ENCODE measurements at places on chromosomes 5 and 9.

DNA sequence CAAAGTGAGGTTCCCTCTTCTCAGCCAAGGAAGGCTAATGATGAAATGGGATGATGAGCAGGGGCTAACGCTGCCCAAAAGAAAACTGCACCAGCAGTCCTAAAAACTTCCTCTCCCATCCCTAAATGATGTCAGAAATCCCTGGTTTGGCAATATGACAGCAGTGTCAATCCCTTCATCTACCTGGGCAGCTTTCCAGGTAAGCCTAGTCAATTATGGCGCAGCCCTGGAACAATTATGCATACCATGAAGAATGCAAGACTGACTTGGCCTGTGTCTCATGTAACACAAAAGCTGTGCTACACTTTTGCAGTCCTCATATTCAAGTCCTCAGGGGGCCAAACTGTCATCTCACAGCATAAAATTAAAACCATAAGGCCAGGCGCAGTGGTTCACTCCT is 7.0 kb downstream of the DMGDH start:
- DNase-seq: peak; percentile 18

- no peak for DNase-seq
These were observed 277.2 kb downstream of the SPOCK1 start for GRCh38 chr5:137221943-137222342.

- DNase-seq: peak; percentile 72
These were observed 12.3 kb downstream of the ARSB start for GRCh38 chr5:78972654-78973428.

GRCh38 chr5:158979749-158980521 is 119.8 kb downstream of the EBF1 start:
- DNase-seq: peak; percentile 60

- DNase-seq: no peak
These were observed 281.0 kb downstream of the RASEF start for GRCh38 chr9:82781921-82782392.

DNA sequence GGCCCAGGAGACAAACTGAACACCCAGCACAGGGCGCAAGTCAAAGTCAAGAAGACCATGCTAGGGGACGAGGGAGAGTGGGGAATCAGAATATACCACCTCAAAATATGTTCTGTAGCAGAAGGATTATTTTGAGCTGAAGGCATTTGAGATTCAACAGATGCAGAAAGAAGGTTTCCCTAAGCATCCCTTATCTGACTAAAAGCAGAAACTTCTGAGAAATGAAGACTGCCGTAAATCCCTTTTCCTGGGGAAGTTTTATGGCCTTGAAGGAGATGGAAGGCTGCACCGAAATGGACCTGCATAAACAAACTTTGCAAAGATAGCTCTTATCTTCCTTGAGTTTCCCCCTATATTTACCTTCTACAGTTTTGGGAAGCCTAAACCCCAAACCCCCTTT is 72.8 kb downstream of the PTTG1 start:
- DNase-seq: no peak

GRCh38 chr5:113632996-113633395 is 119.5 kb downstream of the YTHDC2 start:
- DNase-seq: no peak

- no peak for DNase-seq
These were observed 7.2 kb downstream of the ZDHHC12 start for GRCh38 chr9:128716581-128717254.

DNA sequence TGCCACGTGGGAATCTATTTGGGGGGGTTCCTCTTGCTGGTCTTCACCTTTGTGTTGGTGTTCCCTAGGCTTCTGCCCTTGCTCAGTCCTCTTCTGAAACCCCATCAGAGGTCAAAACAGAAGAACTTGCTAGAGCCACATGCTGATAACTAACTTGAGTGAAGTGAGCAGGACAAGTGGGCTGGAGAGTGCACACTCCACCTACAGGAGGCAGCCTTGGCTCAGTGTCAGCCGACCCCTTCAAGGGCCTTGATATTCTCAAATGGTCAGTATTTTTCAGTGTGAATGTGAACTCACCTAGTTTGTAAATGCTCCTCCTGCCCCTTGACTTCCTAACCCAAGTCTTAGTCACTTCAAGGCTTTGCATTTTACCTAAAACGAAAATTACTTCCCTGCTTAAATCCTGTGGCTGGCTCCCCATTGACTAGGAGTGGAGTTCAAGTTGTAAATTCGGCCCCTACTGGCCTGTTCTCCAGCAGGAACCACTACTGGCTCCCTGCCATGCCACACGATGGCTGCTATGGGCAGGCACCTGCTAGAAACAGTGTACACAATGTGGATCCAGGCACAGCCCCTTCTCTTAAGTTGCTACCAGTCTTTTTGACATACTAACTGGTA is 3.6 kb upstream of the SLC1A3 start:
- no peak for DNase-seq

DNA sequence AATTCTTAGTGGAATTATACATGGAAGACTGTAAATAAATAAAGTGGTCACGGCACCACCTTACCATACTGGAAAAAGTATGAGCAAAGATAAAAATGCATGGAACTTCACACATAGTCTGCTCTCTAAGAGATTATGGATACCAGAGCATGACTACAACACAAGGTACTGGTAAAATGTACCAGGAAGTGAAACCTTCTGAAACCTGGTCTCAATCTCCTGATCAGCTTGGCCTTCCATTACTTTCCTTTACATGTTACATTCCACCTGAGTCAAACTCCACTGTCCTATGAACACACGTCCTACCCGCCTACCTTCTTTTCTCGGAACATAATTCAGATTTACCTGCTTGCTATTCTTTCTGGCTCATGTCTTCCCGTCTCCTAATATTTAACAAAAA is 15.9 kb downstream of the PTAR1 start:
- DNase-seq: no peak

DNA sequence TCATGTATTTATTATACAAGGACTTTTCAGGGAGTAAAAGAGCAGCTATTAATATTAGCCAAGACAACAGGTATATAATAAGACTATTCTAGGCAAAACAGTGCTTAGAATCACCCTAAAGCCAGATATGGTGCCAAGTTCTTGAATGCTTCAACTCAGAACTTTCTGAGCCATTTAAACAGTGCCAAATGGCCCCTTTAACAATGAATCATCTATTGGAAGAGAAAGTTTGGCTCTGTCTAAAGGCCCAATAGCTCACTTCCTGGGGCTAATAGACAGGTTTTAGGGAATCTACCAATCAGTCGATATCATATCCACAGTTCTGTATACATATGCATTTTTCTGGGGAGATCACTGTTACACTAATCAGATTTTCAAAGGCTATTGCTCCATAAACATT is 42.9 kb downstream of the ZNF474 start:
- no peak for DNase-seq

- no peak for DNase-seq
These were observed 198.7 kb upstream of the MAP3K1 start for GRCh38 chr5:56616454-56617160.

DNA sequence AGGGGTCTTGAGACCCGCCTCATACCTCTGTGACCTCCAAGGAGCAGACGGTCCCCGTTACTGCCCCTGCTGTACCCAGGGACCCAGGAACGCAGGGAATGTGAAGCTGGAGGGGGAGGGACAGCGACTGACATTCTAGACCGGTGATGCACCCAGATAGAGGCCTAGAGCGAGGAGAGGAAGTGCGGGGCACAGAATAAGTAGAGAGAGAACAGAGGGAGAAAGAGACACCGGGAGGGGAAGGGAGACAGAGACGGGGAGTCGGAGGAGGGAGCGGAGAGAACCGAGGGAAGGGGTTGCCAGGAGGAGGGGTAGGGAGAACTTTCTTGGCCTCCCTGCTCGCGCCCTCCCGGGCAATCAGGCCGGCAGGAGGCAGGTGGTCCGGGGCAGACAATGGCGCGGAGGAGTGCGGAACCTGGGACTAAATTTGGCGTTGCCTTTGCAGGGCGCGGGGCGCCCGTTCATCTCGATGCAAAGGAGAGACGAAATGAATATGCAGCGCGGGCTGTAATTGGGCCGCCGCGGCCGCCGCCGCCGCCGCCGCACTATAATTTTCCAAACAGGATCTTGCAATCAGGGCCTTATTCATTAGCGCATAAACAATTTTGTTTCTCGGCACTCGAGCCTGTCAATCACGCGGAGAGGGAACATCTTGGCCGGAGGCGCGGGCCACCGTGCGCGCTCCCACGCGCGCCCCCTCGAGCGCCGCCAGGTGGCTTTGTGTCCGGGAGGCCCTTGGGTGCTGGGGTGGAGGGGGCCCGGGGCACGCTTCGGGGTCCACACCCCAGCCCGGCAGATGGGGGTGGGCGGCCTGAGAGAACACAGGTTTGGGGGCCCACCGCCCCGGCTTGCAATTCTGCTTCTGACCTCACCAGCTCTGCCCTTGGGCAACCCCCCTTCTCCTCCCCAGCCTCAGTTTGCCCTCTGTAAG is 33.0 kb downstream of the NDUFA8 start:
- DNase-seq: peak; percentile 78
